ENCODE measurements at places on chromosomes 12 and 14.
A peak's percentile ranks its signal among the peaks of the same experiment; 100 is the strongest.

DNA sequence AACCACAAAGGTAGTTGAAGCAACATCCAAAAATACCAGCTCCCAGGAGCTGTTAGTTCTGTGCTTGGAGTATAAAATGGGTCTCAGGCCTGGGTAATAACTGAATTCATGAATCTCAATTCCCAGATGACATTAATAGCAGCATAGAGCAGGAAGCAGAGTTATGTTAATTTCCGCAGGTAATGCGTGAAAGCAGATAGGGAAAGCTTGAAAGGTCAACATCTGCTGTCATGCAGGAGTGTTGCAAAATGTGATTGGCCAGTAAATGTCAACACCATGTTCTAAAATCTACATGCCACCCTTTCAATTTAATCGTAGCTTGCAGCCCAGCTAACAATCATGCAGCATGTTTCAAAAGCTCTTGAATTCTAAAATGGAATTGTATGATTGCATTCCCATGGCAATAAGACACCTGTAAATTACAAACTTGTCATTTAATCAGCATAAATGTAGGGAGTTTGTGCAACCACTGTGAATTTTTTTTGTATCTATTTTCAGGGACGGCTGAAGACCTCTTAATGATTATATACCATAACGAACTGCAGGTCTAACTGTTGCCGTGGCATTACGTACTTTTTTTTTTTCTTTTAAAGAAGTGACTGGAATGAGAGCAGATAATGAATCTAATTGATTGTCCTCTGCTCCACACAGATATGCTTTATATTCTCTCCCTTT is 635.8 kb upstream of the FOXG1 start:
- no peak for DNase-seq

GRCh38 chr14:77322250-77322902 is 1.5 kb downstream of the GSTZ1 start:
- no peak for DNase-seq

GRCh38 chr14:104064003-104064402 is 21.5 kb upstream of the ASPG start:
- no peak for DNase-seq

GRCh38 chr12:91972896-91973295 is 172.8 kb downstream of the BTG1 start:
- no peak for DNase-seq

DNA sequence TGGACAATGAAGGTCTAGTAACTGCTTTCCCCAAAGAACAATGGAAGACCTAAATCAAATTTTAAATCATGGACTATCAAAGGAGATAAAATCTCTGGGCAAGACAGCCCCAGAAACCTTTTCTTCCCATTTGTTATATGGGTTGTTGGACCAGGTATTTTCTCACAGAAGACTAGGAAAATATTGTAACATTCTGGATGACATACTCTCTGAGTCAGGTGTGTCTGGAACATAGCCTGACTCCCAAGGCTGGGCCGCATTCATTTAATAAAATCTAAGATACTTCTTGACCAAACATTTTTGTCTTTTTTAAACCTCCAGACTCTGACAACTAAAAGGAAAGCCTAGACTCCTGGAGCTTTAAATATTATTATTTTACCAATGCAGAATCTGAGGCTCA is 87.9 kb downstream of the ATP23 start:
- DNase-seq: no peak

GRCh38 chr12:120737557-120738251 is 12.1 kb downstream of the ACADS start:
- no peak for DNase-seq

DNA sequence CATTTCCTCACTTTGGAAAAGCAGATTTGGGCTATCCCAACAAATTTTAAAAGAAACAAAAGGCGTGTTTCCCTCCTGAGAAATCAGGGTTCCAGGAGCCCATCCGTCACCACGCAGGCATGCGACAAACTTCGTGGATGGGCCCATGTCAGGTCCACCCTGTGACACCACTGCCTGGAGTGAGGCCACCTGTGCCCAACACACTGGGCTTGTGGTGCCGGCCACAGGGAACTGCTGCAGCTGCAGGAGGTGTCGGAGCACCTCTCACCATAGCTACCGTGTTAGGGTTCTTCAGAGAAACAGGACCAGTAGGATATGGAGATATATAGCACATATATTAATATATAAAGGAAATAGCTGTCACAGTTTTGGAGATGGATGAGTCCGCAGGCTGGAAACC is 53.0 kb upstream of the BCL11B start:
- no peak for DNase-seq

- DNase-seq: no peak
These were observed 25.8 kb upstream of the TRHDE start for GRCh38 chr12:72246370-72246769.

GRCh38 chr14:67523764-67524633 is 9.1 kb upstream of the PLEKHH1 start:
- no peak for DNase-seq

DNA sequence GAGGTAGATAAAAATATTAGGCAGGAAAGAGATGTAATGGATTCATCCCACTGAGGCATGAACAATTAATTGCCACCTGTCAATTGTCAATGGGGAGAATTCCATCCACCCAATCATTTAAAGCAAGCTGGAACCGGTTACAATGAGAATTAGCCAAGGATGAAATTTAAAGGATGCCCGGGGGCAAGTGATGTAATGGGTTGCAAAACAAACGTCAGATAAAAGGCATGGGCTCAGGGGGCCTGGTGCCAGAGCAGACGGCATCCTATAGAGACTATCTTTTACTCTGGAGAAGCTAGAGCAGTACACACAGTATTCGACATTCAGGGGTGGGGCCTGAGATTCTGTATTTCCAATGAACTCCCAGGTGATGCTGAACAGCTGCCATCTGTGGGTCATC is 80.5 kb upstream of the ZFP36L1 start:
- no peak for DNase-seq

DNA sequence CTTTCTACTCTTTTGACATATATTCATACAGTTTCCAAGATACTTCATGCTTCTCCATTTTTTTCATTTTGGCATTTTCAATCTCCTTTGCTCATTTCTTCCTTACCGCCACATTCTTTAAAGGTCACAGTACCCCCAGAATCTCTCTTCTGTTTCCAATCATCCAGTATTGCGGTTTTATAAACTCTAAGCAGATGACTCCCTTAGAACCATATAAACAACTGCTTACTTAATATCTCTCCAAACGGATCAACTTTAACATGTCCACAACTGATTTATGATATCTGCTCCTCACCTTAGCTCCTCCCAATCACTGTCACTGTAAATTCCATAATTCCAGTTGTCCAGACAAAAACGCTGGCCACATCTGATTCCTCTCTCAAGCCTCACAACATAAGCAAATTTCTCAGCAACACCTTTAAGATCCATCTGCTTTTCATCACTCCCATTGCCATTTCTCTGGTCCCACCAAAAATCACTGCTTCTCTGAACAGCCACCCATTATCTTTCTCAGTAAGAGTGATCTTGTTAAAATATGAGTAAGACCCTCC is 49.6 kb downstream of the HNRNPC start:
- DNase-seq: peak; percentile 52
